ENCODE measurements at places on chromosomes 13 and 19.

GRCh38 chr13:113900646-113901045 lies 36.8 kb upstream of the GAS6 start:
- no peak for DNase-seq

GRCh38 chr19:6238256-6238642 lies 41.5 kb downstream of the MLLT1 start:
- no peak for DNase-seq

DNA sequence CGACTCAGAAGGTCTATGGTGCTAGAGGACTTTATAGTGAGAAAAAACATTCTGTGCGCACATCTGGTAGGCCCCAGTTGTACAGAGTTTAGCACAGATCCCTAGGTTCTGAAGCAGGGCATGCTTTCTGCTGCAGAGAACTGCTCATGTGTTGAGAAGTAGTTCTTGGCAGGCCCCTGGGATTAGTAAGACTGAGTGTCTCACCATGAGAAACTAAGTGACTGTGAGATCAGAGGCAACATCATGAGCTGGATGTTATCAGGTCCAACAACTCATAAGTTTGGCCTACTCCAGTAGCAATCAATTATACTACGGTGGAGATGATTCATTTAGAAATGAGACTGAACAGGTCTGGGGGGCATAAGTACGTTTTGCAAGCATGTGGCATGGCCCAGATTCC lies 507.4 kb upstream of the KLF12 start:
- DNase-seq: no peak

DNA sequence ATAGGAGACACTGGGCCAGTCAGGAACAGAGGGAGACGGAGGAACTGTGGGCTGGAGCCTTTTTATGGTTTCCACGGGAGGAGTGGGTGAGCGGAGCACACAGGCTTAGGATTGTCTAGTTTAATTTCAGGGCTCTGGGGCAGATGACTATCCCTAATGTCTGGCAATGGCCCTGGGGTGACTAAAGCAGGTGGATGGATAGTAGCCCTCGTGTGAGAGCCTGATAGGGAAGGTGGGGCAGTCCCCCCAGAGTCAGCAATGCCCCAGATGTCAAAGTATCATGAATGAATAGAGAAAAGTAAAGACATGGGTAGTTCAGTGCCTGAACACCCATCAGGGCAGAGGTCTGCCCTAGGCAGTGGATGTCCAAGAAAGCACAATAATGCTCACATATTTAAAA lies 94.2 kb downstream of the ZDHHC20 start:
- DNase-seq: no peak

DNA sequence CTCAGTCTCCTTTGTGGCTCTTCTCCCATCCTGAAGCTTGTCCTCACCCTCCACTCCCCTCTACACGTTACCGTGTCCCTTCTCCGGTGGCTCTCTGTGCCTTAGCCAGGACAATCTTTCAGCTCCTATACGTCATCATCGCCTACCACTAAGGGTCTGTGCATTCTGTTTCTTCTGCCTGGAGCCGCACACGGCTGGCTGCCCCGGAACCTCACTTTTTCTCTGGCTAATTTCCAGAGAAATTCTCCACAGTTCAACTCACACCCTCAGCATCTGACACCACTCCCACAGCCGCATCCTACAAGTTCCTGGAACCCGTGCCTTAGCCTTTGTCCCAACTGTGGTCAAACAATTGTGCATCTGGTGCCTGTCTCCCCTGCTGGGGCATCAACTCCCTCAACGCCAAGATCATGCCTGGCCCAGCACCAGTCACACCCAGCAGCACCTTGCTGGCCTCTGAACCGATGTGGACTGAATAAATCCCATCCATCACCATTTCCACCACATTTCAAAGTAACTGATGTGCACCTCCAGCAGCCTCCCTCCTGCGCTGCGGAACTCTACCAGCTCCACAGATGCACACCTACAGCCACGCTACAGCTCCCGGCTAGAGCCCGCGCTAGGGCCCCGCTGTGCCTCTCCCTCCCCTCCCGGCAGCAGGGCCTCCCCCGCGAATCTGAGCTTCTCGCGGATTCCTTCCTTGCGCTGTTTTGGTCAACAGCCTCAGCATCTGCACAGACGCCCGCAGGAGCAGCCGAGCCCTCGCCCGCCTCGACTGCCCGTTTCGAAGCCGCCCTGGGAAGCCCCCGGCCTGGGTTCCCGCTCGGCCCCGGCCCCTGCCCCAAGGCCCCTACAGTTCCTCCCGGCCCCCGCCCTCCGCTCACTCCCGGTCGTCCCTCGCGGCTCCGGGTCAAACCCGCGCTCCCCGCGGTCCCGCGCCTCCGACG lies 689 bp downstream of the DCUN1D2 start:
- no peak for DNase-seq

DNA sequence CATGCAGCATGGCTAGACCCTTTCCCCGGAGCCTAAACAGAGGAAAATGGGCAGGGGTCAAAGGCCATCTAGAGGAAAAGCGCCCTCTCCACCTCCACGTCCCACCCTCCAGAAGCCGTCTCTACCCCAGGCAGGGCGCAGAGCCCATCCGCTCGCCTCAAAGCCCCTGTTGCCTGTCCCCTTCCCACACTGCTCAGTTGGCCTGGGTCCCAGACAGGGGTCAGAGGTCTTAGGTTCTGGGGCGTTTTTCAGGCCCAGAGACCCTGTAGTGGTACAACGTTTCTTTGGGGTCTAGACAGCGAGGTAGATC lies 285 bp downstream of the TMEM143 start:
- DNase-seq: no peak

GRCh38 chr19:13955662-13956364 lies 3.5 kb downstream of the DCAF15 start:
- DNase-seq: no peak

DNA sequence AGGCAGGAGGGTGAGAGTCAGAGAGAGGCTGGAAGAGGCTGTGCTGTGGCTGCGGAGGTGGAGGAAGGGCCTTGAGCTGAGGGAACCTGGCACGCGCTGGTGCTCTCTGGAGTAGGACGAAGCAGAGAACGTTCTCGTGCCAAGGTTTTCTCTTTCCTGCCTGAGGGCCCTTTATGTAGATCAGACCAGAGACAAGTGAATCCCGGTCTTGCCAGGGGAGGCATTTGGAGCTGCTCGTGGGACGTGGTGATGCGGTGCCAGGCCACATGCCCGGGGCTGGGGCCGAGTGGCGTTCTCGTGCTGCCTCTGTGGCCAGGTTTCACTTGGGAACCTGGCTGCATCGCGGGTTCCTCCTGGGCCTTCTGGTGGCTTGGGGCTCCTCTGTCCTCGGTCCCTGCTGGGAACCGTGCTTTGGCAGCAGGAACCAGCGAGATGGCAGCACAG lies 54.2 kb downstream of the KDM4B start:
- no peak for DNase-seq

DNA sequence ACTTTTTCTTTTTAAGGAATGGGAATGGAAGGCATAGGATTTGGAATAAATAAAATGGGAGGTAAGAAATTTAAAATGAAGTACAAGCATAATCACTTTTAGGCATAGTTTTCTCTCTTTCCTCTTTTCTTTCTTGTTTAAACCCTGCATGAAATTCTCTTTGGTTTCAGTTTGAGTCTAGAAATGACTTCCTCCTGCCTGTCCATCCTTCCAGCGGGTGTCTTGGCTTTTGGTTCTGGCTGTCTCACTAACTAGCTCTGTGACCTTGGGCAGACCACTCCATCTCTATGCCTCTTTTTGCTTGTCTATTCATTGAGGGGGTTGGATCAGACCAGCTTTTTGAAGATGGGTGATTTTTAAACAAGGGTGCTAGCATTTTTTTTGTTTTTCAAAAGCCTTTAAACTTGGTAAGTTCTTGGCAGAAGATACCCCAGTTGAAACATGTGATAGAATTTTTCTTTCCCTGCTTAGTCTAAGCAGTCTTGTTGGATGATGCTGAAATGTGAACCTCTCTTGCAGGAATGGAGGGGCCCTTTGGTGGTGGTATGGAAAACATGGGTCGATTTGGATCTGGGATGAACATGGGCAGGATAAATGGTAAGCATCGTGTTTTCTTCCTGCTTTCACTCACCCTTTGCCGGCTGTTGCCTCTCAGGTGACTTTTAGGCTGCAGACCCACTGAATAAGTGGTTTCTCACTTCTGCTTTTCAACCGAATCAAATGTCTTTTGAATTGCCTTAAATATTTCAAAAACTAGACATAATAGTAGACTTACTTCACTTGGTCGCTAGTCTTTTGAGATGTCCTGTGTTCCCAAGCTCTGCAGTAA lies 28.6 kb downstream of the PRAM1 start:
- no peak for DNase-seq

GRCh38 chr13:93925990-93926389 lies 553.5 kb downstream of the DCT start:
- no peak for DNase-seq
